ENCODE measurements at places on chromosomes 12 and 14.

- DNase-seq, result no peak
These were observed 1120.8 kb upstream of the TMEM132C start for GRCh38 chr12:127145929-127146789.

GRCh38 chr12:71268598-71269280, 110.9 kb upstream of the TSPAN8 start:
- DNase-seq, result peak; percentile 62

GRCh38 chr12:67469666-67470065, 178.9 kb upstream of the DYRK2 start:
- no peak for DNase-seq

GRCh38 chr12:45655186-45655585, 74.3 kb upstream of the ARID2 start:
- peak; percentile 16 for DNase-seq

DNA sequence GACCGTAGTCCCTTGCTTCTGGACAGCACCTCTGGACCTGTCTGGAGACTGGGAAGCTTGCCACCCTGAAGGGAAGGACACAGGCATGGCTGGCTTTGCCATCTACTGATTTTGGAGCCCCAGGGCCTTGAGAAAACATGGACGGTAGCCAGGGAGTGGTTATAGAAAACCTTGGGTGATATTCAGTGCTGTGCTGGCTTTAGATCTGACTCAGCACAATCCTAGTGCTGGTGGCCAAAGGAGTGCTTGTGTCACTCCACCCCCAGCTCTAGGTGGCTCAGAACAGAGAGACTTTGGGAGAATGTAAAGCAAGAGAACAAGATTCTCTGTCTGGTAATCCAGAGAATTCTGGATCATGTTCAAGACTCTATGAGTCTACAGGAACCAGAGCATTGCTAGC, 214.5 kb upstream of the IGF1 start:
- DNase-seq, result peak; percentile 73

- no peak for DNase-seq
These were observed 233.8 kb downstream of the ITPR2 start for GRCh38 chr12:26599096-26599695.

GRCh38 chr12:25859976-25860375, 98.5 kb upstream of the RASSF8 start:
- peak; percentile 39 for DNase-seq

DNA sequence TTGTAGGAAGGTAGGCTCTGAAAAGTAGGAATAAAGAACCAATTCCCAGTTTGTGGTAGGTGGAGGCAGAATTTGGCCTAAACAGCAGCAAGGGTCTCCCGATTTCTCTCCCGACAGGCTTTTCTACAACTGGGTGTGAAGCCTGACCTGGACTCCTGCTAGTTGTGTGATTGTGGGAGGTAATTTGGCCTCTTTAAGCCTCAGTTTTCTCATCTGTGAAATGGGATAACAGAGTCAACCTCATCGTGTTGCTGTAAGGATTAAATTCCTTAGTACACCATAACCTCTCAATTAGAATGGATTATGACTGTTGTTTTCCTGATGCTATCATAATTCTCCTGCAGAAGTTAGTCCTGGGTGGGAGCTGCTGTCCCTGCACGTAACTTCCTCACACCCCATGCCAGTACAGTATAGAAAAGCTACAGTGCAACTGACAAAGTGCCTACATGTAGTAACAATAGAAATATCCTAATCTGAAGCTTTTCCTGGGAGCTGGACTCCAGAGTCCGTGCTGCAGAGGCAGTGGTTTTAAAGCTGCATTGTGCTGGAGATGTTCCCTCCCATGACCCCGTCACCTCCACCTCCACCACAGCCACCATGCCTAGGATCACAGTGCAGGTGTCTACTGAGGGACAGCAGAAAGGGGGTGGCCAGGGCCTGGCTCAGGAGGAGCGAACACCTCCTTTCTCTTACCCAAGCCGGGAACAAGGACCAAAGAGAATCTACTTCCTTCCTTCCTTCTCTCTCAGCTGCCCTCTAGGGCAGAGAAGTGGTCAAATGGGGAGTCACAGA, 76.5 kb downstream of the FBXL14 start:
- DNase-seq, result no peak

DNA sequence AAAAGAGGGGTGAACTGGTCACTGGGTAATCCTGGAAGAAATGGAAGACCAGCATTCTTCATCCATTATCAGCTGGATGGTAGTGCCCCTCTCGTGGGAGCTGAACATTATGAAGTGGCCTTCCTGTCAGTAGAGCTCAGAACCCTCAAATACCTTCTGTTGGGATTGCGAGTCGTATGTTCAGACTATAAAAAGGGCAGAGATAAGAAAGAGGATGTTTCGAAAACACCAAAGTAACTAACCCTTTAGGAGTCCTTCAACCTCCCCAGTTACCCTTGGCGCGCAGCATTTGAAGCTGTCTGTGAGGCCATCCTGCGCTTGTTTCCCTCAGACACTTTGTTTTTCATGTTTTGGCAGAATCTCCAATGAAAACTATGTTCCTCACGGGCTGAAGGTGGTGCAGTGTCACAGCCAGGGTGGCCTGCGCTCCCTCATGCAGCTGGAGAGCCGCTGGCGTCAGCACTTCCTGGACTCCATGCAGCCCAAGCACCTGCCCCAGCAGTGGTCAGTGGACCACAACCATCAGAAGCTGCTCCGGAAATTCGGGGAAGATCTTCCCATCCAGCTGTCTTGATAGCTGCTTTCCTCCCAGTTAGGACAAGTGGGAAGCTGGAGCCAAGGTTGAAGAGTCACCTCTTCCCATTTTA, 19.3 kb upstream of the GALNT16 start:
- no peak for DNase-seq

GRCh38 chr12:126681676-126682075, 1585.3 kb upstream of the TMEM132C start:
- DNase-seq, result peak; percentile 16

- DNase-seq, result no peak
These were observed 28.1 kb upstream of the SINHCAF start for GRCh38 chr12:31353750-31354708.

GRCh38 chr12:120076651-120077050, 39.9 kb downstream of the RAB35 start:
- no peak for DNase-seq

- peak; percentile 31 for DNase-seq
These were observed 27.8 kb downstream of the TOGARAM1 start for GRCh38 chr14:44989497-44990440.

DNA sequence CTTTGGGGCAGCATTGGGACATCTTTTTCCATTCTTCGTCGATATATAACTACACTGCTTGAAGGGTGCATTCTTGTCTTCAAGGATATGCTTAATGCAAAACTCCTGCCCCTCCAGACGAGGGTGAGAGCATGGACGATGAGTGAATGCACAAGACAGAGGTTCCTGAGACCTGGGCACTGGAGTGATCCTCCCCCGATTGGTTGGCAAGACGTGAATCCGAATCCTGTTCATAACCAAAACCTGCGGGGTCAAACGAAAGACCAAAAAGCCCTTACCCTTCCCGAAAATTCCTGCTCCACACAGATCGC, 684 bp downstream of the KANSL2 start:
- peak; percentile 60 for DNase-seq

DNA sequence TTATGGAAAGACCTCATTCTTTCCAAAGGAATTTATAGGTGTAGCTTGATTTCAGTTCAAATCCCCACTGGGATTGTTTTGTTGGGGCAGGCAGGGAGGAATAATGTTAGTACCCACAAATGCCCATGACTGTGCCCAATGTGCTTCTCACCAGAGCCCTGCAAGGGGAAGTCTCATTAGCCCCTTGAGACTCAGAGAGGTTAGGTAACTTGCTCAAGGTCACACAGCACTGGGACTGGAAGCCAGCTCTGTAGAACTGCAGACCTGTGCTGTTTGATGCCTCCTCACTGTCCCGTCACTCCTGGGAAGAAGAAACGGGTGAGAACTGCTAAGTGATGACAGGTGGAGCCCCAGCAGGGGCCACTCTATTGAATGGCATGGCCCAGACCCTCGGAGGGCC, 8.9 kb downstream of the ANKRD9 start:
- no peak for DNase-seq

GRCh38 chr12:6143303-6143675, 18.8 kb upstream of the VWF start:
- no peak for DNase-seq

DNA sequence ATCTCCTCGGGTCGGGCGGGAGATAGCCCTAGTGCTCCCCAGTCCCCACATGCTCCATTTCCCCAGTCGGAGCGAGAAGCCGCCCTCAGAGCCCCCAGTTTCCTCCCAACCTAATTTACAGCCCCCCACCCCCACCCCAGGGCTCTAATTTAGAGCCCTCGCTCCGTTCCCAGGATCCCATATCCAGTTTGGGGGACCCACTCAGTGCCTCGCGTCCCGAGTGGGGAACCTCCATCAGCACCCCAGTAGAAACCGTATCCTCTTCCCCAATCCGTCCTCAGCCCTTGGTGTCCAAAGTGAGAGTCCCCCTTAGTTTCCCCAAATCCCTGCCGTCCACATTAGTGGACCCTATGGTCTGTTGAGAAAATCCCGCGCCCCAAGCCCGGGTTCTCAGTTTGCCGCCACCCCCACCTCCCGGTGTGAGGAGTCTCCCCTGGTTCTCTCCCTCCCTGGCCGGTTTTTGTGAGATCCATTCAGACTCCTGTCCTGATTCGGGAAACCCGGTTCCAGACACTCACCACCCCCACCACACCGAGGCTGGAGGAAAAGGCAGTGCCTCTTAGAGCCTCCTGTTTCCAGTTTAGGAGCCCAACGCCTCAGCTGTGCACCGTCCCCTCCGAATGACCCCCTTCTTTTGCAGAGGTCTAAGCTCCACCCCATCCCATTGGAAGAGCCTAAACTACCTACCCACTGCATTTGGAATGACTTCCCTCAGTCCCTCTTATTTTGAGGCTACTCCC, 809 bp upstream of the MSI1 start:
- no peak for DNase-seq

- peak; percentile 94 for DNase-seq
These were observed 81.1 kb downstream of the PELI2 start for GRCh38 chr14:56199095-56199981.

Data from OCI-M1 (cell line).